ENCODE measurements at places on chromosomes 4 and X. TPM values are rescaled to one million over a fixed set of nuclear protein-coding genes. Genes with fewer than 3 reads are reported as not detected.

DNA sequence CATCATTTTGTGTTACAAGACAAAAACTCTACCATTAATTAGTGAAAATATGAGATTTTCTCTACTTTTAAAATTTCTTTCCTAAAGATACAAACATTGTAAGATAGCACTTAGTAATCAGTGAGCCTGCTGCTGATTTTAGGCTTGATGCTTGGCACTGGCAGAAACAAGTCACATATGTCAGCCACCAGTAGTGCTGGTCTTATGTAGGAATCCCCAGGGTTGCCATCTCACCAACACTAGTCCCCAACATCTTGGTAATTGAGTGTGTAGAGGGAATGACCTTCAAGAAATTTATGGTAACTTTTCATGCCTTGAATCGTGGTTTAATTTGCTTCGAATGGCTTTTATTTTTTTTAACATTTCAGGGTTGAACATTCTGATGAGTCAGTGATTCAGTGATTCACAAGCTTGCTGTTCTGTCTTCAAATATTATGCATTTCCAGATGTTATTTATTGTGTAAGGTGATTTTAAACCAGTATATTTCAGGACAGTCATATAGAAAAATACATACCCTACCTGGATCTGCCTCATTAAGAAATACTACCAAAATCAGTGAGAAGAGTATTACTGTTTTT, 11.9 kb downstream of the EXOC1 start:
- no peak for DNase-seq

Gene TMEM31
- total RNA-seq, result 0.74 TPM

Gene SYNPO2
- 22.6 TPM for total RNA-seq

Gene XKRX
- total RNA-seq, result 0.96 TPM

Gene CISD2
- total RNA-seq, result 21.3 TPM

All from mesothelial cell of epicardium (in vitro differentiated cells).